ENCODE measurements at places on chromosomes 7 and 10. TPM values are rescaled to one million over a fixed set of nuclear protein-coding genes. Genes with fewer than 3 reads are reported as not detected.

The PLXNA4 gene
- 0.75 TPM for total RNA-seq

The BHLHA15 gene
- not detected for total RNA-seq

The ST8SIA6 gene
- total RNA-seq = 0.19 TPM

The OPN1SW gene
- not detected for total RNA-seq

The CADPS2 gene
- total RNA-seq = not detected

The MINDY4 gene
- total RNA-seq = 0.60 TPM

The OR13A1 gene
- total RNA-seq = not detected

The EXOC6 gene
- 7.4 TPM for total RNA-seq

The MRC1 gene
- total RNA-seq = 0.08 TPM

The MUC12 gene
- total RNA-seq = 0.60 TPM

The ZNF365 gene
- 2.0 TPM for total RNA-seq

The CNPY1 gene
- total RNA-seq = not detected

The CCL24 gene
- total RNA-seq = not detected

The AGFG2 gene
- 6.6 TPM for total RNA-seq

The EVX1 gene
- 0.25 TPM for total RNA-seq

The TMEM270 gene
- not detected for total RNA-seq

The GNGT1 gene
- total RNA-seq = not detected

The ARHGAP22 gene
- total RNA-seq = not detected

The TRIL gene
- total RNA-seq = not detected

All from CD4-positive, alpha-beta T cell (primary cell).